C1 segment of cervical spinal cord (tissue), 14 donors: ENCODE measurements at places on chromosomes 12 and 14.

GRCh38 chr12:68331869-68332727, at the start of gene MDM1:
Gene MDM1, minus strand, starts transcription at chr12:68332362. Its CDS starts 117 bp downstream, at chr12:68332245.
- peak; percentile 82 for DNase-seq

GRCh38 chr14:33534104-33534503, 416.8 kb downstream of the EGLN3 start:
- DNase-seq = no peak

DNA sequence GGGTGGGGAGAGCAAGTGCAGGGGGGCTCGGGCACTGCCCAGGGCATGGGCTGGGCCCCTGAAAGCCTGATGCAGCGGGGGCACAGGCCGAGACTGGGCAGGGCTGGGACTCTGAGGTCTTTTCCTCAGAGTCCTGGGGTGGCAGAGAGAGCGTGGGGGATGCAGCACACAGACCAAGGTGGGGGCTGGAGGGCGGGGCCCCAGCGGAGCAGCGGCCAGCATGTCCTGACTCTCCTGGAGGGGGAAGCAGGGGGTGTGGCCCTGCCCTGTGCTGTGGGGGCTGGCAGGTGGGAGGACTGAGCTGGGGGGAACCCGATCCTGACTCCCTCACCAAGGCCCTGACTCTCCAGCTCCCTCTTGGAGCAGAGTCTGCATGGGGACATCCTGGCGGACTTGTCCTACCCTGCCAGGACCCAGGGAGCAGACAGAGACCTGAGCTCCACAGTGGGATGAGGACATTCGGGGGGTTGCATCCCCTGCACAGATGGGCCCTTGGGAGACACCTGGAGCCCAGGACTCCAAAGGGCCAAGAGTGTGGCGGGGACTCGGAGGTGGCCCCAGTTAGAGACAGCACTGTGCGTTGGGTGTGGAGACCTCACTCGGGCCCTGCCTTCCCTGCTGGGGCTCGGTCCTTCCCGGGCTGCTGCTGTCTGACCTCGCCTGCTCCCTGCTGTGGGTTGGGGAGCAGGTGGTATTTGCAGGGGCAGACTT, 326.1 kb downstream of the TMEM121 start:
- DNase-seq = no peak

- DNase-seq = no peak
Measured at GRCh38 chr12:113906411-113907200, 59.5 kb downstream of the RBM19 start.

DNA sequence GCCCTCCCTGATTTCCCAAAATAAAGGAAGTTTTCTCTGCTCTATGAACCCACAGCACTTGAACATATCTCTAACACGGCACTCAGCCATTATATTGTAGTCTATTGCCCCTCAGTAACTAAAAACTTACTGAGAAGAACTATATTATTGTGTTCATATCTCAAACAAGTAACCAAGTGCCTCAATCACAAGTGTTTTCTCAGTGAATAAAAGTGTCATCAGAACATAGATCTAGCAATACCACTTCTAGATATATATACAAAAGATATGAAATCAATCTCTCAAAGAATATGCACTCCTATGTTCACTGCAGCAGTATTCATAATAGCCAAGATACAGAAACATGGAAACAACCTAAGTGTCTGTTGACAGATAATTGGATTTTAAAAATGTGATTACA, 138.1 kb downstream of the NELL2 start:
- no peak for DNase-seq

DNA sequence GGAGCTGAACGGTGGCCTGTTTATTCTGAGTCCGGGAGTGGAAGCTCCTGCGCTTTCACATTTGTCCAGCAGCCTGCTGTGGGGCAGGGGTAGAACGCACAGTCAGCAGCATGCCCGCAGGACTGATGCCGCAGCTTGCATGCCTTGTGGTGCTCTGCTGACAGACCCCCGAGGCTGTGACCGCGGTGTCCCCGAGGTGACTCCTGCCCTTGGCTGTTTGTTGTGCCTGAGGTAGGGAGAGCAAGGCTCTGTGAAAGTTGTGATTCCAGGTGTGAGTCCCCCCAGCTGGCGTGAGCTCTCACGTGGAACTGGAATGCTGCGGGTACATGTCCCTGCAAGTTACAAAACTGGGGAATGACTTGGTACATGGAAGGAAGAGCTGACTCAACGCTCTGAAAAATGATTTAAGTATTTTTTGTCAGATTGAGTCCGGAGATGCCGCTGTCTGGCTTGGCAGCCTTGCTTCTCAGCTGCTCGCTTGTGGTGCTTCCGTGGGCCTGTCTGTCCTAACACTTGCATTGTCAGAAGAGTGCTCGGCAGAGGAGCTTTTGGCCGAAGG, 18.1 kb downstream of the MLXIP start:
- DNase-seq = no peak

DNA sequence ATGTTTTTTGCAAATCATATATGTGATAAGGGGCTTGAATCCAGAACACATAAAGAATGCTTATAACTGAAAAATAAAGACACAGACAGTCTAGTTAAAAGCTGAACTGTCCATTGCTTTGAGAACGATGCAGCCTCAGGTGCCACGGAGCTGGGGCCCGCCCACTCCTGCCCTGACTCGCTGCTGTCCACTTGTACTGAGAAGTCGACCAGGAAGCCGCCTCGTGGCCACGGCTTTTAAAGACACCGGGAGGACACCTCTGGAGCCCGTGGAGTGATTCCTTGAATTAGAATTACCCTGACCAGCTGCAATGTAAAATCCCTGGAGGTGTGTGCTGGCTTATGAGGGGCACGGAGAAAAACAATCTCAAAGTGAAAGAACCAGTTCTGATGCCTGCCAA, 23.9 kb upstream of the TEX22 start:
- DNase-seq = no peak

GRCh38 chr12:1184402-1184801, 193.4 kb downstream of the ERC1 start:
- DNase-seq = no peak

DNA sequence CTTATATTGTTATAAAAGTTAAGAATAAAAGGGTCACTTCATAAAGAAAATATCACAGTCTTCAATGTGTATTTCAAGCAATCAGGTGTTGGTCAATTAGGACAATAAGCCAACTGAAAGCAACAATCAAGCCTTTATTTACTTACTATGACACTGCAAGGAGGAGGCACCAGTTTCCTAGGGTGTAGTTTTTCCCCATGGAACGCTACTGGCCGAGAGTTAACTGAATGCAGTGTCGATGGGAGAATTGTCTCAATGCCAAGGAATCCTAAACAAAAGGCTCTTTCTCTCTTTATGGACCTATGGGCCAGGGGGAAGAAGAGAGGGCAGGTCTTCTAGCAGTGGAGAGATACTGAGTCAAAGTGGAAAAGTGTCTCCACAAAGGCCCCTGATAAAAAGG, 142.4 kb downstream of the CMAS start:
- no peak for DNase-seq

GRCh38 chr12:96399120-96399918, 920 bp downstream of the CDK17 start:
- DNase-seq = peak; percentile 47

DNA sequence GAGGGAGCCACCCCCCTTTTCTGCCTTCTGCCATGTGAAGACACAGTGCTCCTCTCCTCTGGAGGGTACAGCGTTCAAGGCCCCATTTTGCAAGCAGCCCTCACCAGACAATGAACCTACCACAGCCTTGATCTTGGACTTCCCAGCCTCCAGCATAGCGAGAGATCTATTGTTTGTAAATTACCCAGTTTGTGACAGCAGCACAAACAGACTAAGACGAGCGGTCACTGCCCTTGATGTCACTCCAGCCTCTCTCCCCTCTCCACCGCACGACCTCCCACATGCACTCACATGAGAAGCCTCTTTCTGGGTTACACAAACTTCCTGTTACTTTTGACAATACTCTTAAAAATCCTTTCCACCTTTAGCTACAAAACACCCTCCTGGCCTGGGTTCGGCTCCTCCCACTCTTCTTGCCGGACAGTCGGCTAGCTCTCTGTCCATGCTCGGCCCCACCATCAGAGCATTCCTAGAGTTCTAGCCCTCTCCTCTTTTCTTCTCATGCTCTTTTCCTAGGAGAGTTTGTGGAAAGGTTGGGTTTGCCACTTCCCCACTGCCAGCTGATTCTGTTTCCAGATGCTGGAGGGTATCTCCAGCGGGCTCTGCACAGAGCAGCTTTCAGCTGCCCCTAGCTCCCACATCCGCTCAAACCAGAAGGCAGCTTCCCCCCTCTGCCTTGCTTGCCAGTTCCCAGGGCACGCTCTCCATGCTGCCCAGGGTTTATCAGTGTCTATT, 124.3 kb downstream of the FOXN3 start:
- DNase-seq = no peak

- DNase-seq = no peak
Measured at GRCh38 chr14:64993266-64993930, 6.7 kb downstream of the FNTB start.

GRCh38 chr12:82329508-82329907, 28.7 kb downstream of the CCDC59 start:
- DNase-seq = no peak

DNA sequence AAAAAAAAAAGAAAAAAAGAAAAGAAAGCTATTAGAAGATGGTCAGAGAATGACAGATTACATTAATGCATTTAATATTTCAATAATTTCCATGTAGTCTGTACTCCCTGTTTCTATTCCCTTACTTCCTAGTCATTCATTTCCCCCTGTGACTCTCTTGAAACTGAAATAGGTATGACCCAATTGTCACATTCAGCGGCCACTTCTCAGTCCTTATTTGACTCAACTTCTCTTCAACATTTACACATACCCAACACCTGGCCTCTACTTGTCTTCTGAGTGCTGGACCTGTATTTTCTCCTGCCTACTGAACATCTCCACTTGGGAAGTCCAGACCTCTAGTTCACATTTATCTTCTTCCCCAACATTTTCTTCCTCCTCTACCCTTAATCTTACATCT, 7.2 kb downstream of the EEA1 start:
- DNase-seq = no peak

- DNase-seq = no peak
Measured at GRCh38 chr12:9372202-9372601, 164.0 kb upstream of the PZP start.

- no peak for DNase-seq
Measured at GRCh38 chr14:85175556-85175955, 354.4 kb upstream of the FLRT2 start.

DNA sequence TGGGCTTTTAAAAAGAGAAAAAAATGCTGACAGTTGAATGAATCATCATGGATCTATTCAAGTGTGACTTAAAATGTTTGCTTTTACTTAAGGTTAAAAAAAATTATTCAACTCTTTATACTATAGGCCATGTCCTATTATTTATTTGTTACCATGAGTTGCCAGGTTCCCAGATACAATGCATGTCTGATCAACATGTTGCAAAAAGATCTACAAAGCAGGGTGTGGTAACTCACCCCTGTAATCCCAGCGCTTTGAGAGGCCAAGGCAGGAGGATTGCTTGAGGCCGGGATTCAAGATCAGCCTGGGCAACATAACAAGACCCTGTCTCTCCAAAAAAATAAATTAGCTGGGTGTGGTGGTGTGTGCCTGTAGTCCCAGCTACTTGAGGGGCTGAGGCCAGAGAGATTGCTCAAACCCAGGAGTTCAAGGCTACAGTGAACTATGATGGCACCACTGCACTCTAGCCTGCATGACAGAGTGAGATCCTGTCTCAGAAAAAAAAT, 460.8 kb downstream of the BCAT1 start:
- DNase-seq = no peak

DNA sequence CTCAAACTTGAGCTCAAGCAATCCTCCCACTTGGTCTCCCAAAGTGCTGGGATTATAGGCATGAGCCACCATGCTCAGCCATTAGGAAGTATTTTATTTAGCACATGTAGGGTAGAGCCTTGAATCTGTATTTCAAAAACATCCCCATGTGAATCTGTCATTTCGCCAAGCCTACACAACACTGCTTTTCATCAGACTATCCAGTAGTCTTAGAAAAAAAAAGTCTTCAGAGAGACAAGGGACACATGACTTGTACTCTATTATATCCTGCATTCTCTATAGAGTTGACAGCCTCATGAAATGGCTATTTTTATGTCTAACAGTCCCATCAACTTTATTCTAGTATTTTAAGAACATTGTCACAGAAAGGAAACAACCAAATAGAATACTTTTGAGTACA, 35.4 kb downstream of the TM7SF3 start:
- DNase-seq = no peak

GRCh38 chr12:104933778-104934177, 24.3 kb downstream of the SLC41A2 start:
- DNase-seq = no peak

GRCh38 chr12:110117956-110118685, 6.0 kb upstream of the IFT81 start:
- no peak for DNase-seq

GRCh38 chr12:124975276-124975675, 13.7 kb downstream of the DHX37 start:
- DNase-seq = no peak

- DNase-seq = no peak
Measured at GRCh38 chr14:88825078-88825458, 617 bp downstream of the TTC8 start.

GRCh38 chr12:85963326-85963725, 89.2 kb downstream of the NTS start:
- DNase-seq = no peak

GRCh38 chr14:96725232-96725631, 72.0 kb upstream of the VRK1 start:
- DNase-seq = no peak

GRCh38 chr12:16604596-16605252, 1.2 kb downstream of the LMO3 start:
- DNase-seq = no peak

GRCh38 chr12:91289906-91290305, 107.3 kb upstream of the DCN start:
- DNase-seq = no peak

DNA sequence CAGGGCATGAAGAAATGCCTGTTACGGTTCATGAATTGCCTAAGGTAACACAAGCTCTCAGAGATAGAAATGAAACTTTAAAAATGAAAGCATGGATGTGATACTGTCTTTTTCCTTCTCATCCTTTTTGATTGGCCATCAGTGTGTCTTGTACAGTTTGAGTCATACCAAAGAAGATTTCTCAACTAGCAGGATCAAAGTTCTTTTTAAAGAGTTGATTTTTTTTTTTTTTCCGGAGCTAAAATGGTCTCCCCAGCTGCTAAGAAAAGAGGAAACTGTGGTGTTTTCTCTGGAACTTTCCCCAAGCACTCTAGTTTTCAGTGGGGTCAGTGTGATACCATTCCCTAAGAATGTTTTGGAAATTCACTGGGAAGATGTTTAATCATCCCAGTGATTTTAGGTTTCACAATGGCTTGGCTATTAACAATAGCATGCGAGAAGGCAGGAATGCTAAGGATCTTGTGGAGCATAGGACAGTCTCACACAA, 105.0 kb downstream of the ETNK1 start:
- DNase-seq = no peak

- no peak for DNase-seq
Measured at GRCh38 chr12:98983647-98984046, 338.6 kb downstream of the APAF1 start.

- DNase-seq = peak; percentile 9
Measured at GRCh38 chr14:59507063-59507751, 22.9 kb downstream of the JKAMP start.

DNA sequence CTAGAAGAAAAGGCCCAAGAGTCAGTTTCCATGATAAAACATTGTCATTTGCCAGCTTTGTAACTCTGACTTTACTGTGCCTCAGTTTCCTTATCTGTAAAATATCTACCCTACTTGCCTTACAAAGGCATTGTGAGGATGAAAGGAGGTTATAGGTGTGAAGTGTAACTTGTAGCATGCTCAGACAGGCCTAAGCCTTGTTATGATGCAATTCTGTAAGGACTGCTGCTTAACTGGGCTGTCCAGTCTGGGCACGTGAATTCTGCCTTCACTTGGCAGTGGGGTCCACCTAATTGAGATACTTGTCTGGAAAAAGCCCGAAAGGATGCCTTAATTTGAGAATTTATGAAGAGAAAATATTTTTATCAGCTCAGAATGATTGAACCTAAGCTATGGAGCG, 114.5 kb upstream of the DYRK2 start:
- DNase-seq = no peak
